Ovary (tissue), 10 donors: ENCODE measurements at places on chromosomes 5 and 9. TPM values are rescaled to one million over a fixed set of nuclear protein-coding genes. Genes with fewer than 3 reads are reported as not detected.

GRCh38 chr9:71487061-71487460 is 281.3 kb downstream of the CEMIP2 start:
- no peaks in the 10 kb centered on the region for H3K4me1 ChIP-seq
- H3K27me3 ChIP-seq = no peaks in the 10 kb centered on the region
- no peak for DNase-seq
- no peak overlapping the region for H3K27ac ChIP-seq
- no peak overlapping the region for H3K4me3 ChIP-seq
- H3K36me3 ChIP-seq = no peaks in the 10 kb centered on the region

DNA sequence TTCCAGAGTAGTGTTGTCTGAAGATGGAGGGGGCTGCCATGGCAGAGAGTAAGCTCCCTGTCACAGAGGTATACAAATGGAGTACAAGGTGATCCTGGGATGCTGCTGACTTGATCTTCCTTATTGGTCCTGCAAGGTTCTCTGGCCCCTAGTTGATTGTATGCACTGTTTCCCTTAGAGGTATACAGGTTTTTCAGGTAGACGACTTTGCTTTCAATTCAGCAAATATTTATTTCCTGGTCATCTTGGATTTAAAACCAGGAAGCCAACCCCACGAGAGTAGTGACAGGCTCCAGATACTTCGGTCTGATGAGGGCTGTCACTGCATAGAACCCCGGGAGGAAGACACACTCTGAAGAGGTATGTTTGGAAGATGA is 16.5 kb upstream of the TRIM14 start:
- H3K27ac ChIP-seq = no peak overlapping the region
- H3K27me3 ChIP-seq = no peaks in the 10 kb centered on the region
- H3K36me3 ChIP-seq = no peaks in the 10 kb centered on the region
- no peaks in the 10 kb centered on the region for H3K4me1 ChIP-seq
- no peak overlapping the region for H3K4me3 ChIP-seq

DNA sequence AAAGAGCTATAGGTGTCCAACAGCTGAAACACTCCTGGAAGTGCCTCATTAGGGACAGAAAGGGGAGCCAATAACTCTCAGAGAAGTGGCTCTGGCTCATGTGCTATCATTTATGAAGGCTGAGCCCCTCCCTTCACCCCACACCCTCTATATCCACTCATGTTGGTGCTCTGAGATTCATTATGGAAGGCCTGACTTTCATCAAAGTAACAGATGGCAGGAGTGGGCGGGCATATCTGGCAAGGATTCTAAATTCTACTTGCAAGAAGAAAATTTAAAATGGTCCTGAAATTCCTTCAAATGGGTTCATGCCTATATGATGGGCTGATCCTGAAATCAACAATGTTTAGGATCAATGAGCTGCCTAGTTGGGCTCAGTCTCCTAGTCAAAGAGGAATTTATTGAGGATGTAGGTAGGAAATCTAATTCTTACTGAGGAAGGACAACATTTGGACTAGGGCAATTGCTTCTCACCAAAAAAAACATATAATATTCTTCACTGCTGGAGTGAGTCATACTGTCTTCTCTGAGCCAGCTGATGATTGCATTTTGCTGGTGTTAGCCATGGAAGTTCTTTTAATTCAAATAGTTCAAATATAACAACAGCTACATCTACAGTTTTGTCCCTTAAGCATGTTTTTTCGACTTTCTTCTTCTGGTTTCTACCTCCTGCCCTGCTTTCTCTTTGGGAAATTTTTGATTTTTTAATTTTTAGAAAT is 23.5 kb downstream of the NMRK1 start:
- H3K4me3 ChIP-seq = no peak overlapping the region
- DNase-seq = no peak
- no peaks in the 10 kb centered on the region for H3K4me1 ChIP-seq
- no peak overlapping the region for H3K27ac ChIP-seq
- no peaks in the 10 kb centered on the region for H3K27me3 ChIP-seq

The TSSK1B gene
- not detected for total RNA-seq

The CERCAM gene
- total RNA-seq = 45.8 TPM

The F2RL2 gene
- 0.10 TPM for total RNA-seq
